ENCODE measurements at places on chromosomes 13 and 19.

GRCh38 chr19:15441317-15441716 lies 8.4 kb downstream of the WIZ start:
- no peak for DNase-seq

DNA sequence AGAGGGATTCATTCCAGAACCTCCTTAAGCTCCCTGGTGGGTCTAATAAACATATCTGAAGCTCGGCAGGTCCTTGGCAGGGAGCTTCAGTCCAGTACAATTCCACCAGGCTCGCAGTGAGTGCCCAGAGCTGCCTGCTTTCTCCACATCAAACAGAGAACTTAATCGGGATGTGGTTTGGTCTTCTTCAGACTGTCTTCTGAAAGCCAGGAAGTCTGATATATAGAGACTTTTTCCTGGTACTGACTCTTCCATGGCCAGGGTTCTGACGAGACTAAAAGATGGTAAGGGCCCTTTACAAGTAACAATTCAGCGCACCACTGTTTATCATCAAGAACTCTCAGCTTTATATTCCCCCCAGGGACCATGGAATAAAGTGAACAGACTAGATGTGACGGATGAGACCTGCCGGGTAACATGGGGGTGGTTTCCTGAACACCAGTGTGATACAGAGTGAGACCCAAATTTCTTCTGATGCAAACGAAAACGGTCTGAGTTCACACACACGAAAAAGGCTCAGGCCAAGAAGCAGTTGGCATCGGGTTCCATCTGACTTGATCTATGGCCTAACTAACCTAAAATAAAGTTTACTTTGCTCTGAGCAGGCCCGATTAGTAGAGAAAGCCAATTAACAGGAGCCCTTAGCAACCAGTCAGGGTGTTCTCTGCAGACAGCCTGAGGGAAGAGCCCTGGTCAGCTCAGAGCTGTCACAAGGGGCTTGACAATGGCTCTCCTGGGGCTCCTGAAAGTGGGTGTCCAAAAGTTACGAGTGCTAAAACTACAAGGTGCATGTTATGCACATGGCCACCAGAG lies 29.0 kb downstream of the RANBP3 start:
- DNase-seq = no peak

GRCh38 chr13:36530861-36531590 lies 98.7 kb downstream of the CCNA1 start:
- DNase-seq = no peak

- DNase-seq = peak; percentile 88
These were observed 91.6 kb downstream of the GNG7 start for GRCh38 chr19:2610637-2611482.

- DNase-seq = no peak
These were observed 90.9 kb downstream of the NALCN start for GRCh38 chr13:101325423-101325822.

- no peak for DNase-seq
These were observed 8.6 kb upstream of the BCAT2 start for GRCh38 chr19:48819366-48819816.

DNA sequence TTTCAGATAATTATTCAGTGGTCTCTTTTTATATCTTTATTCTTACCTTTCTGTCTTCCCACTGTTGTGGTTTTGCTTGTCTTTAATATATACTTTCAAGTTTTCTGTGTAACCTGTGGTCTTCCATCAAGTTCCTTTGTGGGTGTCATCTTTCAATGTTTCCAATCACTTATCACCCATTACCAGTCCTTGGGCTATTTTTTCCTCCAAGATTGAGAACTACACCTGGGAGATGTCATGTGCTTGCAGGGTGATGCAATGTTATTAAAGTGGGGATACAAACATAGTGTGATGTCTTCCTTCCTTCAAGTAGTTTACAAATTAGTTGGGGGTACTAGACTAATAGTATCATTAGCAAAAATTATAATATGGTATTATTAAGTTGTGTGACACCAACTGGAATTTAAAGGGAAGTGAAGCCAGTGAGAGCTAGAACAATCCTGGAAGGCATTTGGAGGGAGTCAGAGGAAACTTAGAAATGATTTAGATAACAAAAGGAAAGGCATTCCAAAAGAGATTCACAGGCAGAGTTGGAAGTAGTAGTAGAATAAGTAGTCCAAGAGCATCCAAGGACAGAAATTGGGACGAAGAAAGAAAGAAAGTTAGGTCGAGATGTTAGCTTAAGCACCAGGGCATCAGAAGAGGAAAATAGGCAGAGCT lies 3.4 kb downstream of the FNDC3A start:
- DNase-seq = no peak

DNA sequence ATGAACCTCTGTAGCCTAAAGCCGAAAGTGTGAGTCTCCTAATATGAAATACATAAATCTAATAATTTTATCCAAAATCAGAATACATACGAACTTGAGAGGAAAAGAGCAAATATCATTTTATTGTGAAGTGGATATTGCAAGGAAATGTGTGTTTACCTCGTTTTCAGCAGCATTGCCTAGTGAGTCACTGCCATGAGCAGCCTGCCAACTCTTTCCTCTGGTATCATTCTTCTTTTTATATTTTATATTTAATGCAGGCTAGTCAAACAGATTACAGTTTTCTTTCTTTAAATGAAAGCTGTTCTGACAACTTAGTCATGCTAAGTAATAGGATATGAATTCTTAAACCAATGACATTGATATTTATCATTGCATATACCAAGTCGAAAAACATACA lies 44.2 kb downstream of the EDNRB start:
- no peak for DNase-seq

DNA sequence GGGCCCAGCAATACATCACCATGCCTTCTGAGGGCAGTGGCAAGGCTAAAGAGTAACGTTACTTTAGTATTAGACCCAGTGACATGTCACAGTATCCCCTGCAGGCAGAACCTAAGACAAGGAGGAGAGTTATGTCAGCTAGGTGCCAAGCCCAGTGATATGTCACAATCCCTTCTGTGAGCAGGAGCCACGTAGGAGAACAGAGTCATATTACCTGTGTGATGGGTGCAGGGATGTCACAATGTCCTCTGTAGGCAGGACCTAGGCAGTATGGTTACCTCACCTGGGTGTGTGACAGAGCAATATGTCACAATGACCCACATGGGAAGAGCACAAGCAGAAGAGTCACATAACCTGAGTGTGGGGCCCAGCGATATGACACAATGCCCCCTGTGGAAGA lies 121.8 kb downstream of the ZNF675 start:
- no peak for DNase-seq

Measured in stimulated activated CD8-positive, alpha-beta memory T cell treated with anti-CD3 and anti-CD28 coated beads, Interleukin-7, amount 100 ng/mL, for 1 hour (primary cell).